ENCODE measurements at places on chromosomes 2 and 18.

GRCh38 chr2:170571612-170572011 lies 143.5 kb upstream of the SP5 start:
- no peak for DNase-seq

- no peak for DNase-seq
Measured at GRCh38 chr2:192971981-192972380, 777.2 kb upstream of the TMEFF2 start.

DNA sequence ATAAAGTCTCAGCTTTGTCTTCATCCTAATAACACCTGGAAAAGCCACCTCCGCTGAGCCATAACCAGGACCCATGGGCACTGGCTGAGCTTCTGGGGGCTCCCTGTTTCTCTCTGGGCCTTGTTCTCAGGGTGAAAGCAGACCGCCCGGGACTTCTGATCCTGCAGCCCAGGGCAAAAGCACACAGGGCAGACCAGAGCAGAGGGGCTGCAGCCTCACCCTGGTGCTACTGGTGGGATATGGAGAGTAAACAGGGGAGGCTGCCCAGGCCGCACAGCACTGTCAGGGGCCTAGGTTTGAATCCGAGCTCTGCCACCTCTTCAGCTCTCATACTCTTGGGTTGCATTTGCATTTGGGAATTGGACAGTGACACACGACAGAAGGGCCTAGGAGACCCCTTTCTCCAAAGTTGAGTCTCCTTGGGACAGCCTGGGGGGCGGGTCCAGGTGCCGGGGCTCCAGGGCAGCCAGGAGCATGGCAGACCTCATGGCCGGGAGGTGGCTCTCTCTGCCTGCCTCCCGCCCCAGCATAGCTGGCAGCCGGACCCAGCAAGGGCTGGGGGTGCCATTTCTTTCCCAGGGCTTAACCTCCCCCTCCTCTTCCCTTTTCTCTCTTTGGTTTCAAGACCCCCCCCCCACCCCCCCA lies 164.9 kb downstream of the INHBB start:
- no peak for DNase-seq

GRCh38 chr18:13409997-13410396 lies 191.4 kb downstream of the LDLRAD4 start:
- DNase-seq, result no peak

- no peak for DNase-seq
Measured at GRCh38 chr18:25957017-25957416, 133.4 kb downstream of the SS18 start.

DNA sequence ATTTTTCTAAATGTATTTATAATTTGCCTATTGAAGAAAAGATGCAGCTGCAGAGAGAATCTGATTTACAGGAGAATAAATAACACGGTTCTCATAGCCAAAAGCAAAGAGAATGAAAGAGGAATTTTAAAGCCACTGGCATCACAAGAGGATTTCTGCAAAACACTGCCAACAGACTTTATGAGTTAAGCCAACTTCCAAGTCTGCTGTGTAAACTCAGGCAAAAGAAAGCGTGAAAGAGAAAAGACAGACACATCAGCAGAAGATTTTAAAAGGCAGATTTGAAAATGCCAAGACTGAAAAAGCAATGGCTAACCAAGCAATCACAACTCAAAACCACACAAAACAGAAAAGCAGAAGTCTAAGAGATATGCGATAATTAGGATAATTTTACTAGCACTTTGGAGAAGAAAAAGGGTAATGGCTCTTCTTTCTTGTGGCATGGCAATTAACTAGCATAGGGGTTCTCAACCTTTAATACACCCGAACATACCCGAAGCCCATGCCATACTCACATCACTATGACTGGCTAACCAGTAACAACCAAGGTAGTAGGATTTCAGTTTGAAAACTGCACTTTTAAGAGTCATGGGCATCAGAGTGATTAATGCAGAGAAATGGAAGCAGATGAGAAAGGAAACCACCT lies 4.9 kb downstream of the DARS1 start:
- no peak for DNase-seq

GRCh38 chr2:162457490-162457889 lies 113.6 kb downstream of the GCA start:
- no peak for DNase-seq

DNA sequence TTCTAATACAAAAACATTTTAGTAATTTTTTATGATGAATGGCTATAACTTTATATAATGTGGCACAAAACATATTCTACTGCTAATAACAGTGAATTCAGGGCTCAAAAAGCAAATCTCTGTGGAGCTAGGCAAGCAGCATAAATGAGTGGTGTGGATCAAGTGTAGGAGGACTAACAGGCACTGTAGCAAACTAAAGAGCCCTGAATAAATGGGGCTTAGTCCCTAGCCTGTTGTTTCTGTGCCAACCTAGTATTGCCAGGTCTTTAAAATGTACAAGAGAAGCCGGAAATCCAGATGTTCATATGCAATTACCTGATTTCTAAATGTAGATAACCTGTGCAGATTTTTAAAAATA lies 18.5 kb downstream of the REL start:
- no peak for DNase-seq

GRCh38 chr18:80009661-80010550 lies 21.5 kb upstream of the TXNL4A start:
- DNase-seq, result no peak

- no peak for DNase-seq
Measured at GRCh38 chr18:63284827-63285733, 34.5 kb downstream of the BCL2 start.

GRCh38 chr2:216245391-216245975 lies 126.8 kb downstream of the MARCHF4 start:
- DNase-seq, result no peak

- no peak for DNase-seq
Measured at GRCh38 chr18:58714259-58714658, 43.0 kb downstream of the MALT1 start.

DNA sequence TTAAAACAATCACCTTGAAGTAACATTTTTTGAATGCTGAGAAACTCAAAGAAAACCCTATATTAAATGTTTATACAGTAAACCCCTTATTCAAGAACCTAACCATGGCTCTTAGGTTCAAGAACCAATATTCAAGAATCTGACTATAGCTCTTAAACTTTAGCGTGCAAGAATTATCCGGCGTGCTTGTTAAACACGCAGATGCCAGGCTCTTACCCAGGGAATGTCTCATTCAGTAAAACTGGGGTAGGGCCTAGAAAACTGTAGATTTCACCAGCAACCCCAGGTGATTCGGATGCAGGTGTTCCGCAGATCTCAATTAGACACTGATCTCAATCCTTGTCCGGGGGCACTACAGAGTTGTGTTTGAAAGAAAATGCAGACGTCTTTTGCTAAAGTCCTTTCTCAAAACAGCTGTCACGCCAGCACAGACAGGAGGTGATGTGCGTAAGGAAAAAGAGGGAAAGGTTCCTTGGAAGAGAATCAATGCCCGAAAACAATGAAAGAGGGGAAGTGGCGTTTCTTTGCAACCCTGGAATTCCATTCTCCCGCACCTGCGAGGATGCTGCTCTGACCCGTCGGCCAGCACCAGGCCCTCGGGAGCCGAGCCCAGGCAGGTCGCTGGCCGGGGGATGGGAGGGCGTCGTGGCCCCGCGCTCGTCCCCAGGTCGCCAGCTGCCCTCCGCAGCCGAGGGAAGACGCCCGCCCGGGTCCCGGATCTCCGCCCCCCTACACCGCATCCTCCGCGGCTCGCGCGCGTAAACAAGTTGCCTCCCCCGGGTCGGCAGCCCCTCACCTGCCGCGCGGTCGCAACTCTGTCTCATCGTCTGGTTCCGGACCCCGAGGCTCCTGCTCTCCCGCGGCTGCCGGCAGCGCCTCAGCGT lies 851 bp downstream of the EIF2AK3 start:
- no peak for DNase-seq

DNA sequence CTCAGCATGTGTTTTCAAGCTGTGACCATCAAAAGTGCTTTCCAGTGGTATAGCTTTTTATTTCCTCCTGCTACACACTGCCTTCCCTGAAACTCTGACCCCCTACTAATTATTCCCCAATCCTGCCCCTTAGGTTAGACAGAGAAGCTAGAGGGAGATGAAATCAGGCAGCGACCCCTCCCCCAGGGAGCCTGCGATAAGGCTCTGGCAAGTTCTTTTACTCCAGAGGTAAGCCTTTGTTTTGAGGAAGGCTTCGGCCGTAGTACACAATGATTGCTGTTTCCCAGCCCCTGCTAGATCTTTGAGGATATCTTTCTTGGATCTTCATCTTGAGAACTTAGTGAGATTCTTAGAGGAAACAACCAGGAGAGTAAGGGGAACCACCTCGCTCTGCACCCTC lies 33.5 kb upstream of the NOL4 start:
- no peak for DNase-seq

GRCh38 chr18:36135264-36135663 lies 5.6 kb downstream of the ELP2 start:
- no peak for DNase-seq

Measured in hematopoietic multipotent progenitor cell treated with erythropoietin and hydrocortisone succinate and interleukin-3 and kit ligand, for 8 days (in vitro differentiated cells).